ENCODE measurements at places on chromosomes 4 and X.
A peak's percentile ranks its signal among the peaks of the same experiment; 100 is the strongest.

- DNase-seq, result no peak
Observed at GRCh38 chr4:1809754-1810502, 16.8 kb downstream of the FGFR3 start.

- peak; percentile 1 for DNase-seq
Observed at GRCh38 chrX:37302569-37302968, 46.6 kb upstream of the PRRG1 start.

- no peak for DNase-seq
Observed at GRCh38 chrX:69429339-69430015, 74.6 kb upstream of the NALF2 start.

GRCh38 chr4:19562456-19562855, 689.2 kb upstream of the SLIT2 start:
- no peak for DNase-seq

Data from Jurkat, Clone E6-1 (cell line).